ENCODE measurements at places on chromosomes 7 and 10. TPM values are rescaled to one million over a fixed set of nuclear protein-coding genes. Genes with fewer than 3 reads are reported as not detected.

GRCh38 chr7:11557627-11558026, 274.4 kb downstream of the THSD7A start:
- no peak for DNase-seq

- DNase-seq, result no peak
Measured at GRCh38 chr7:157903710-157904109, 566.9 kb downstream of the DNAJB6 start.

- no peak for DNase-seq
Measured at GRCh38 chr7:118478931-118479330, 254.4 kb downstream of the ANKRD7 start.

DNA sequence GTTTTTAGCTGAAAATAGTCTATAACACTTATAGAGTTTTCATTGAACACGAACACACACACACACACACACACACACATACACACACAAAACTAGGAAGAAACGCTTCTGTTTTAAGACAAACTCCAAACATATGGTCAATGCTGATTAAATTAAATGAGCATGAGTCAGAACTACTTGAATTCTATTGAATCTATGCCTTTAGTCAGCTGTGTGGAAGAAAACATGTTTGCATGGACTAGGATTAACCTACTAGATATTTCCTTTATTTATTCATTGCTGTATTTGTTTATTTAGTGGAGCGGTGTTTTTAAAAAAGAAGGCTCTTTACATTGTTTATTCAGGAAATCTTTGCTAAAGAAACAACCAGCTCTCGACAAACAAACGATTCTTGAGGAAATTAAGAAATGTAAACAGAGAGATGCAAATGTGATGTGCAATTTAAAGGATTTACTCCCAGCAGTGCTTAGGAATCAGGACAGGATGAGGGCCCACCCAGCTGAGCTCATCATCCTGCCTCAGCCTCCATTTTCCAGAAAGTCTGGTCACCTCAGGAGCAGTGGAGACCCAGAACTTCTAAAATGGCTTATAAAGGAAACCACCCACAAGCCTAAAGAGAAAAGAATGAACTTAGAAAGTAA, 83.2 kb downstream of the PDE1C start:
- DNase-seq, result no peak

DNA sequence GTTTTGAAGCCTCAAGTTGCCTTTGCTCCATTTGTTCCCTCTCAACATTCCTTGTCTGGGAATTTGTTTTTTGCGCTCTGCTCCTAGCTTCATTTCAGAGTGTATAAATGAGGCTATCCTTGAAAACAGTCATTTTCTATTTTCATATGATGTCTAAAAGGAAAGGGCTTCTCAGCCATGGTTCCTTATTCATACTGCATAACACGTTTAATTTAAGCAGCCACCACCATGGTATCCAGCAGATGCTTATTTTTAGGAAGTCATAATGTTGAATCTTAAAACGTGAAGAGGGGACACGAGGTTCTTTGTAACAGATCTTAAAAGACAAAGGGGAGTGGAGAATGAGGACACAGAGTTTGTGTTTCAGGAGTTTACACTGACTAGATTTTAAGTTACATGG, 14.5 kb downstream of the POU6F2 start:
- no peak for DNase-seq

OR2A5 gene
- total RNA-seq, result not detected

TRIM74 gene
- total RNA-seq, result not detected
